ENCODE measurements at places on chromosomes 3 and 15.

DNA sequence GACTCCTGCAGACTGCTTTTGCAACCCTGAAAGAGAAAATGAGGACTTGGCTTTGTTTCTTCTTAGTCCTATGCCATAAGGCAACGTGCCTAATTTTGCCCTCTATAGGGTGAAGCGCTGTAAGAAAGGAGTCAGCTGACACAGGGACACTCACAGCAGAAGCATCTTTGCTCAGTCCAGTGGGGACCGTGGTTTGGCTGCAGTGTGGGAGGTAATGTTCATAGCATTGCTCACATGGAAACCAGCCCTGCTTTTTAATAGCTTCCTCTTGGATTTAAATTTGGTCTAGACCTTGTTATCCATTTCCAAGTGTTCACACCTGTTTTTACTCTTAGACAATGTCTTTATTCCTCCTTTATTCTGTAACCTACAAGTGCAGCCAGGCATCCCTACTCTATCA lies 1032.1 kb downstream of the NTRK3 start:
- no peak for DNase-seq

DNA sequence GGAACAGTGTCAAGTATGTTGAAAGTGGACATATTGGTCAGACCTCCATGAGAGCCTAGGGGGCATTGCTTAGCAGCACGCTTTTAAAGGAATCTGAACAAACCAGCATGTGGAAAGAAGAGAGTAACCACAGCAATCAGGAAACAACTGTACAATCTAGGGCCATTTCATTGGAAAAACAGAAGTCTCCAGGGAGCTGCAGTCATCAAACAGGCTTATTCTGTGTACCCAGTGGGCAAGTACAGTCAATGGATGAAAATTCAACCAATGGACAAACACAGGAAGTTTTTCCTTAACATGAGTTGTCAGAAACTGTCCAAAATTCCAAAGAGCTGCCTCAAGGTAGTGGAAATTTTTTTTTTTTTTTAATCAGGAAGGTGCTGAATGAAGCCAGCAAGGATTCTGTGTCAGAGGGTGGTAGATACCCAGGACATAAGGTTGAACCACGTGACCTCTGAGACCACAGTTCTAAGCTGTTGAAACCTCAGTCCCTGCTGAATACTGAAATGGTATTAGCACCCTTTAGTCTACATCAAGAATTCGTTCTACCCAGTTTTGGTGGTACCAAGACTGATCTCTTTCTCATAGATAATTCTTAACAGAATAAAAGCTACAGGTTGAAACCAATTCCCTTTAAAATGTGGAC lies 4.4 kb upstream of the DLG1 start:
- DNase-seq, result no peak

- DNase-seq, result no peak
Measured at GRCh38 chr3:122576174-122576940, 1.1 kb upstream of the PARP15 start.

GRCh38 chr15:63473749-63473998 lies 30.7 kb upstream of the USP3 start:
- DNase-seq, result no peak

- DNase-seq, result no peak
Measured at GRCh38 chr3:15556512-15556911, 35.0 kb upstream of the COLQ start.

All from NCI-H146 (cell line).